ENCODE measurements at places on chromosomes 16 and 17.

DNA sequence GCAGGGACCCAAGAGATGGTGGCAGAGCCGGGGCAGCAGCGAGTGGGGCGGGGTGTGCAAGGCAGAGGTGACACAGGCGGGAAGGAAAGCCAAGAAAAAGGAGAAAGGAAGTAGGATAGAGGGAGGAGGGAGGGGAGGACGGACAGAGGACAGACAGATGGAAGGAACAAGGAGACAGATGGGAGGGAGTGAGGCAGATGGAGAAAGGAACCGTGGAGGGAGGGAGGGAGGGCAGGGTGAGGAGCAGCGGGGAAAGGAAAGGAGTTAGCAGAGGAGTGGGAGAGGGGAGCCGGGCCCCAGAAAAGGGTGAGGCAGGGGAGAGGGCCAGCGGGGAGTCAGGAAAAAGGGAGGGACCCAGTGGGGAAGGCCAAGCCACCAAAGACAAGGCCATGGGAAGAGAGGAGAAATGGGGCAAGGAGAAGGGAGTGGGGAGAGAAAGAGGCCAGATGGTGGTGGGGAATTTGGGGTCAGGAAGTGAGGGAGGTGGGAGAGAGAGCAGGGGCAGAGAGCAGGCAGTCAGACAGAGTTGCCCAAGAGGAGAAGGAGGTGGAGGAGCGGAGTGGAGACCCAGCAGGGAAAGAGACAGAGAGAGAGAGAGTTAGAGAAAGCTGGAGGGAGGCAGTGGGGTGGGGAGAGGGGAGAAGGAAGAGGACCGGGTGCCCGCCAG, 13.2 kb upstream of the ASGR1 start:
- no peak for DNase-seq

GRCh38 chr16:80366023-80366422, 174.8 kb upstream of the DYNLRB2 start:
- DNase-seq: no peak

DNA sequence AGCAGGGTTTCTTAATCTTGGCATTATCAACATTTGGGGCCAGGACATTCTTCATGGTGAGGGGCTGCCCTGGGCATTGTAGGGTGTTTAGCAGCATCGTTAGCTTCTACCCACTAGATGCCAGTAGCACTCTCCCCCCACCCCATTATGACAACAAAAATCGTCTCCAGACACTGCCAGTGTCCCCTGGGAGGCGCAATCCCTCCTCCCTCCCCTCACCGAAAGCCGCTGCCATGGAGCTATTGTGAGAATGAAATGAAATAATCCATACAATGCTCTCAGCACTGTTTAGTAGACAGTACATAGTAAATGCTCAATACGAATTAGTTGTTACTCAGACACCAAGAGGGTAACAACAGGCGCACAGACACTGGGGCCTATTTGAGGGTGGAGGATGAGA, 502.9 kb downstream of the NPIPA7 start:
- DNase-seq: no peak

- DNase-seq: no peak
Observed at GRCh38 chr16:1489077-1489476, 333 bp upstream of the PTX4 start.

GRCh38 chr17:6575596-6575988, 19.2 kb upstream of the PITPNM3 start:
- DNase-seq: no peak

GRCh38 chr17:69547230-69547629, 132.7 kb downstream of the MAP2K6 start:
- no peak for DNase-seq

- no peak for DNase-seq
Observed at GRCh38 chr17:79748295-79749099, 17.8 kb downstream of the ENPP7 start.

GRCh38 chr16:81041696-81042095, 6.1 kb downstream of the ATMIN start:
- no peak for DNase-seq

DNA sequence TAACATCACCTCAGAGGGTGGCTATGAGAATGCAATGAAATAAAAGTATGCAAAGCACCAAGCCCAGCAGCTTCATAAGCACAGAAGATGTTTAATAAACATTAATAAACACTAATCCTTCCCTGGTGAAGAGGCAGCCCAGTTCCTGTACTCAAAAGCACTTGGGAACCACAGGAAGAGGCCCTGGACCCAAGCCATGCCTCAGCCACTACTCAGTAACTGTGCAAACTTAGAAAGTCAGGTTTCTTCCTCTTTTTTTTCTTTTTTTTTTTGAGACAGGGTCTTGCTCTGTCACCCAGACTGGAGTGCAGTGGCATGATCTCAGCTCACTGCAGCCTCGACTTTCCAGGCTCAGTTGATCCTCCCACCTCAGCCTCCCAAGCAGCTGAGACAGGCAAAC, 5.3 kb downstream of the ARHGAP17 start:
- DNase-seq: no peak

DNA sequence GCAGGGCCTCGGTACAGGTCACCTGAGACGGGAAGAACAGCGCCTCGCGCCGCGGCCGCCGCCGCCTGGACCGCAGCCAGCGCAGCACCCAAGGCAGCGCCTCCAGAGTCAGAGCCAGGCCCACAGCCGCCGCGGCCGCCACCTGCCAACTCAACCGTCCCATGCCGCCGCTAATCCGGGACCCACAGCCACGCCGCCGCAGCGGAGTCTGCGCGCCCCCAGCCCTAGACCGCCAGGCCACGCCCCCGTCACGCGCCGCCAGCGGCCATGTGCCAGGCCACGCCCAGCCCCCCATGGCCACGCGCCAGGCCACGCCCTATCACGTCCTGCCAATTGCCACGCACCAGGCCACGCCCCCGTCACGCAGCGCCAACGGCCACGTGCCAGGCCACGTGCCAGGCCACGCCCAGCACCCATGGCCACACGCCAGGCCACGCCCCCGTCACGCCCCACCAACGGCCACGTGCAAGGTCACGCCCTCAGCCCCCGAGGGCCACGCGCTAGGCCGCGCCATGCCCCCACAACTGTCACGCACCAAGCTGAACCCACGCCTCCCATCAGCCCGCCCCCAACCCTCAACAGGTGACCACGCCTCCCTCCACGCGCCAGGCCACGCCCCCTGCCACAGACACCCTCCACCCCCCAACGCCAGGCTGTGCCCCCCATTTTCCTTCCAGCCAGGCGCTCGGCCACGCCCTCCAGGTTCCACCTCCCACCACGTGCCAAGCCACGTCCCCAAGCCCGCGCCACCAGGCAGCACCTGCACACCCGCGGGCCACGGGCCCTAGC, at the start of gene PLD6:
TSS of gene PLD6 (minus strand) at position 210 of the 789 bp plus-strand sequence. CDS start at position 163, 47 bp downstream.
- DNase-seq: peak; percentile 92

- DNase-seq: no peak
Observed at GRCh38 chr17:75059369-75060345, 12.6 kb downstream of the KCTD2 start.

GRCh38 chr16:9599415-9600120, 508.1 kb downstream of the HAPSTR1 start:
- no peak for DNase-seq

- DNase-seq: no peak
Observed at GRCh38 chr17:3475812-3476610, at the start of gene ASPA. Gene ASPA, plus strand, starts transcription at chr17:3475997. Its CDS starts 163 bp downstream, at chr17:3476160.

DNA sequence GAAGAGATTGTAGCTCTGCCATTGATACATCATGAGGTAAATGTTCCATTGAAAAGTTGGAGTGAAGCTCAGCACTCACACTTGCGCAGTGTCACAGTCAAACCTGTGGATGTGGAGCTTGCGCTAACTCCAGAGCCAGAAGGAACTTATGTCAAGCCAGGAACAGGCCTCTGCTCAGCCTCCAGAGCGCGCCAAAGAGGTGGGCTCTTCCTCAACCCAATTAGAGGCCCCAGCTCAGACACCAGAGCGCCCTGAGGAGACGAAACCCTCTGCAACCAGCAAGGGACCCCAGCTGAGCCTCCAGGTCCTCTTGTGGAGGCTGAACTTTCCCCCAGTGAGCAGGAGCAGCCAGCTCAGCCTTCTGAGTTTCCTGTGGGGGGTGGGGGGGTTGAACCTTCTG, 61.5 kb upstream of the FBXO47 start:
- DNase-seq: no peak

DNA sequence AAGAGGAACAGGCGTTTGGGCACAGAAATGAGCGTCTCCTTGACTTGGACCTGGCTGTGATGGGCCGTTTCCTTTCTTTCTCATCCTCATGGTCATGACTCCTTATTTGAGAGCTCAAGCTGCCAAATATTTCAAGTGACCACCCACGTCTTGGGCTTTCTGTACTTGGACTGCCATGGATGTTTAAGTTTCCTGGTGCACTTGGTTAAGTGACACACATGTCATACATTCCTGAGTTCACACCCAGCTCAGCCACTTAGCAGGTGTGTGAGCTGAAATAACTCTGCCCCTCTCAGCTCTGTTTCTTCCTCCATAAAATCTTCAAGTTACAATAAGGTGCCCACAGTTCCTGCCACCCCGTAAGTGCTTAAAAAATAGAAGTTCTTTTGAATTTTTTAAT, 114.5 kb downstream of the CLEC16A start:
- no peak for DNase-seq

- DNase-seq: no peak
Observed at GRCh38 chr17:6045621-6046357, 24.4 kb upstream of the WSCD1 start.

DNA sequence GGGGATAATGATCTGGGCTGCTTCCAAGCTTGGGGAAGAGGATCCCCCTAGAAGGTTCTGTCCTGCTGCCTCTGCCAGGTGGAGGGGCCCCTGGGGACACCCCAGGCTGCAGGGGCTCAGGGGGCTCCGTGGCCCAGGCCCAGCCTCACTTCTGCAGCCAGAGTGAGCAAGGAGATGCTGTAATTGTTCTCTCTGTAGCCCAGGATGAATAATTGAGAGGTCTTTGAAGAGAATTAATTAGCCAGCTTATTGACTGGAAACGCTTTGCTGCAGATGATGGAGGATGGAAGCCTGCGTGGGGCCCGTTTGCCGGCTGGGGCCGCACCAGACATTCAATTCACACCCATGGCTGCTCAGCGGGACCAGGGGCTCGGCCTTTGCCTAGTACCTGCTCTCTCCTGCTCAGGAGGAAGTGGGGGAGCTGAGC, 38.5 kb downstream of the TMEM235 start:
- no peak for DNase-seq

GRCh38 chr17:66960613-66961012, 3.9 kb upstream of the CACNG4 start:
- DNase-seq: no peak

- DNase-seq: no peak
Observed at GRCh38 chr16:8310323-8310722, 280.0 kb downstream of the TMEM114 start.

- no peak for DNase-seq
Observed at GRCh38 chr16:166375-167121, 770 bp downstream of the HBM start.

DNA sequence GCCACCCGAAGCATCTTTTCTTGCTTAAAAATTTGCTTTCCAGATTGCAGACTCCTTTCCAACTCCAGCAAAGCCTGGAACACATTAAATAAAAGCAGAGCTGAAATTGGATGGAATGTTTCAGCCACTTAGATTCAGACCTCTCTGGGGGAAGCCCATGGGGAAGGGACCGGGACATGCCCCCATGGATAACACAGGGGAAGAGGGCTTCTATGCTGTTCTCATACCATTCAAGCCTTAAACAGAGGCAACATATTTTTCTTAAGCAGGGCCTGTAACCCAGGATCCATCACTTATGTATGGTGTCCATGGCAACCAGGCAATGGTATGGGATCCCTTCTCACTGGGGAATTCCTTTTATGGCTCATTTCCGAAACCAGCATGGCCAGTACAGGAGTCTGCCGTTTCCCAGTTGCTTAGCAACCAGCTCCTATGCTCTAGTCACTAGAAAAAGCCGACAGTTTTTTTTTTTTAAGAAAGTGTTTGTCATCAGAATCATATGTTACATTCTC, 62.0 kb upstream of the MARCHF10 start:
- DNase-seq: no peak

DNA sequence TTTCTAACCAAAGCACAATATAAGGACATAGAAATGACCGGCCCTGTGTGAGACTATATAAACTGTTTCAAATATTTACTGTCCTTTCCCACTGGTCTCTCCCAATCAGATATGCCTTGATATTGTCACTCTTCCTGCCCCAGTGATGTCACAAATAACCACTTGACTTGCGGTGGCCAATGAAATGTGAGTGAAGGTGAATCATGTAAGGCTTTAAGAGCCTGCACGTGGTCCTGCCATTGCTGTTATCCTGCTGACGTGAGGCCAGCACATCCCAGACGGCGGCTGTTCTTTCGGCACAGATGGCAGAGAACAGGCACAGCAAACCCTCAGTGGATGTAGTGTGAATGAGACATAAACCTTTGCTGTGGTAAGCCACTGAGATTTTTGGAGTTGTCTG, 5.4 kb upstream of the KLHL11 start:
- DNase-seq: no peak

DNA sequence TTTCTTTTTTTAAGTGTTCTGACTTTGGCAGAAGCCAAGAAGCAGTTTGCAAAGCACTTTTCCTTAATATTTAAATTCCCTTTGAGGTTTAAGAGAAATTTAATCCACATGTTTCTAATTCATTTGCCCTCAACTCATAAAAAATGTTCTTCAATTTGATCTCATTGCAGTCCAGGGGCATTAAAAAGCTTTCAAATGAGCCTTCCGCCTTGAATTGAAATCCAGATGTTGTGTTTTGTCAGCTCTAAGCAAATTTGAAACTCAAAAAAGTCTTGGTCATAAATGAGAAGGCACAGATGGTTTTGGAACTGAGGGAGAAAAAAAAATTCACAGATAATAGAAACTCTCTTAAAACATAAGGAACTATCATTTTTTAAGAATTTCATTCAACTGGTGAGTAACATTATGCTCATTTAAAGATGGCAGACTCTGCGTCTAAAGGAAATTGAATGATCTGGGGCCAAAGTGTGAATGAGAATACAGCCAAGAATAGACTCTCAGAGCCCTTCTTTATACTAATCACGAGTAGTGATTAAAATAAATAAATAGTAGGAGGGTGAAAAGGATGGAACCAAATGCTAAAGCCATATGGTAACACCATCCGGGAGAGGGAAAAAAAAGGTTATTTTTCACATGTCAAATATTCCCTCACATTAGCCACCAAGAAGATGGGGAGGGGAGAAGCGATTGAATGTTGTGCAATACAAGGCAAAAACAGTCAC, 1304.7 kb downstream of the CDH8 start:
- no peak for DNase-seq

GRCh38 chr17:8015957-8016631, 13.7 kb downstream of the GUCY2D start:
- DNase-seq: no peak

DNA sequence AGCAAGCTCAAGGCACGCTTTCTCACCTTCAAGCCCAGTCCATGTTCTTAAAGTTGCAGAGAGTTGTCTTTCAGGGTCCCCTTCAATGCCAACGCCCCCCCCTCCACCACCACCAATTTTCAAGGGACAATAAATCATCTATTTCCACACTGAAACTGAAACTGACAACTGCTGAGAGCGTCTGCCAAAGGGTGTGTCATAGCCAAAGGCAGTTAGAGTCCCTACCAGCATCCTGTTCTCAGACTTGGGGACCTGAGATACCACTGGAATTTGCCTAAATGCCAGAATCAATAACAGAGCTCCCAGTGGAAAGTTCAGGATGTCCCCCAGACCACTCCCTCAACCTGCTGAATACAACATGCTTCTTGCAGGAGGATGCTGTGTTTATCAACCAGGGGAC, 133.2 kb upstream of the SOX9 start:
- no peak for DNase-seq

- no peak for DNase-seq
Observed at GRCh38 chr16:50303605-50304466, 37.5 kb downstream of the ADCY7 start.

All from GM12891 (cell line).